ENCODE measurements at places on chromosomes 5 and 9. TPM values are rescaled to one million over a fixed set of nuclear protein-coding genes. Genes with fewer than 3 reads are reported as not detected.

GRCh38 chr9:19026375-19026774, 6.6 kb downstream of the SAXO1 start:
- DNase-seq: no peak

- DNase-seq: no peak
Observed at GRCh38 chr9:15824310-15824709, 271.5 kb downstream of the CCDC171 start.

- DNase-seq: no peak
Observed at GRCh38 chr9:72292256-72292682, 72.7 kb downstream of the ZFAND5 start.

- no peak for DNase-seq
Observed at GRCh38 chr5:131595088-131596033, 39.7 kb downstream of the RAPGEF6 start.

The CCNO gene
- total RNA-seq: not detected

The STK32A gene
- 3.2 TPM for total RNA-seq

DNA sequence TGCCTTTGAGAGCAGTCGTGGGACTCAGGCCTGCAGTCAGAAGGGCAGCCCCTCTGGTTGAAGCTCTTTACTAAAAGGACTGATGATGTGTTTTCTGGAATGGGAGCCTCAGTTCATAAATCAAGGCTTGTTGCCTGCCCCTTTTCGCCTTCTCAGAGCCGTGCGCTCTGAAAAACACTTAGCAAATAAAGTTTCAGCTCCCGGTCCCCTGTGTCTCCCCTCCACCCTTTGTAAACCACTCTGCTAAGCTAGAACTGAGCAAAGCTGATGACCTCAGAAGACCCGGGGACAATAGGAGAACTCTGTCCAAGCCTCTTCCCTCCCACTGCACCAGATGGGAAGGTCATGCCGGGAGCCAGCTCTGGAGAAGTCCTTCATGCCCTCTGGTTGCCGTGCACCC, 39.3 kb upstream of the ADRA1B start:
- no peak for DNase-seq

DNA sequence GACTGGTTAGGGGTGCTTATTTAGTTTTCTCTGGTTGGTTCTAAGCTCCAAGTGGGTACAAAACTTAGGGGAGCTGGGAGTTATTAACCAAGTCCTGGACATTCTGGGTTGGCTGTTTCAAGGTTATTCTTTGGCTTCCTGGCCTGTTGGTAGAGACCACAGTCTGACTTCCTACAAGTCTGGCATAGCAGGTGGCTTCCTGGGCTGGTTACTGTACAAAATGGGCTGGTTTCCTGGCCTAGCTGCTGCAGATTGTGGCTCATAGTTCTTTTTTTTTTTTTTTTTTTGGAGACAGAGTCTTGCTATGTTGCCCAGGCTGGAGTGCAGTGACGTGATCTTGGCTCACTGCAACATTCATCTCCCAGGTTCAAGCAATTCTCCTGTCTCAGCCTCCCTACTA, 46.3 kb upstream of the BARHL1 start:
- no peak for DNase-seq

- no peak for DNase-seq
Observed at GRCh38 chr9:127528422-127529251, 77.3 kb downstream of the LRSAM1 start.

All from glutamatergic neuron (in vitro differentiated cells).